ENCODE measurements at places on chromosomes 2 and 18.

- no peak for DNase-seq
Measured at GRCh38 chr2:120206022-120206581, 17.1 kb downstream of the TMEM185B start.

GRCh38 chr2:127191331-127192219 lies 28.5 kb downstream of the CYP27C1 start:
- no peak for DNase-seq

GRCh38 chr2:39631718-39632117 lies 34.0 kb upstream of the TMEM178A start:
- DNase-seq = no peak

- no peak for DNase-seq
Measured at GRCh38 chr18:8188184-8188583, 421.1 kb upstream of the RAB12 start.

- no peak for DNase-seq
Measured at GRCh38 chr2:238238311-238238765, 1.5 kb downstream of the HES6 start.

DNA sequence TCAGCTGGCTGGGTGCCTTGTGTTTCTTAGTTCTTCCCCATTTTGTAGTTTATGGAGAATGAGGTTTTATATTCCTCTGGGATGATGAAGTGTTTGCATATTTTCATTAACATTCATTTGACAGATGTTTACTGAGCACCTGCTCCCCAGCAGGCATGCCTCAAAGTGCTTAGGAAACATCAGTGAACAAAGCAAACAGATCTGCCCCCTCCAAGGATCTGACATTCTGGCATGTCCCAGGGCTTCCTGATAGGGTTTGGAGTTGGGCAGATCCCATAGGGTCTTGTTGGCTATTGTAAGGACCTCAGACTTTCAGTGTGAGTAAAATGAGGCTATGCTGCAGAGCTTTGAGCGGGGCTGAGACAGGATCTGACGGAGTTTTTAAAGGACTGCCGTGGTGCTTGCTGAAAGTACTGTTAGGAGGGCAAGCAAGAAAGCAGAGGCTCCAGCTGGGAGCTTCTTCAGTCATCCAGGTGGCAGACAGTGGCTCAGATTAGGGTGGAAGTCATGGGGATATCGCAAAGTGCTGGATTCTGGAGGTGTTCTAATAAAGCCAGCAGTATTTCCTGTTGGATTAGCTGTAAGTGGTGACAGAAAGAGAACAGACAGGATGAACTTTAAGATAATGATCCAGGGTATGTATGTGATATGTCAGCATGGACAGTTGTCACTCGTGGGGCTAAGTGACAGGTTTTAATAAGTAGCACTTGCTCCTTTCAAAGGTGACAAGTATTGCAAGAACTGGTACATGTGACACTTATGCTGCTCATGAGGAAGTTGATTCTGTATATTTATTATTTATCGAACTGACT lies 11.3 kb upstream of the IAH1 start:
- no peak for DNase-seq

DNA sequence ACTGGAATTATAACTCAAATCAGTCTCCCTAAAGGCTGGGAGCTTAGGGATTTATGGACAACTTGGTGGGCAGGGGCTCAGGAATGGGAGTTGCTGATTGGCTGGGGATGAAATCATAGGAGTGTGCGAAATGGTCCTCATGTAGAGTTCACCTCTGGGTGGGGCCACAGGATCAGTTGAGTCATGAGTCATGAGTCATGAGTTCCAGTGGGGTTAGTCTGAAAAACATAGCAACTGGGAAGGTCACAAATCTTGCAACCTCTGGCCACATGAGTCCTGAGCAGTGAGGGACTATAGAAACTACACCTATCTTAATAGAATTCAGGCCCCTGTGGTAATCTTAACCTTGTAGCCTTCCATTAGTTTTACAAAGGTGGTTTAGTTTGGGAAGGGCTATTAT lies 383.3 kb downstream of the RBM43 start:
- DNase-seq = no peak

DNA sequence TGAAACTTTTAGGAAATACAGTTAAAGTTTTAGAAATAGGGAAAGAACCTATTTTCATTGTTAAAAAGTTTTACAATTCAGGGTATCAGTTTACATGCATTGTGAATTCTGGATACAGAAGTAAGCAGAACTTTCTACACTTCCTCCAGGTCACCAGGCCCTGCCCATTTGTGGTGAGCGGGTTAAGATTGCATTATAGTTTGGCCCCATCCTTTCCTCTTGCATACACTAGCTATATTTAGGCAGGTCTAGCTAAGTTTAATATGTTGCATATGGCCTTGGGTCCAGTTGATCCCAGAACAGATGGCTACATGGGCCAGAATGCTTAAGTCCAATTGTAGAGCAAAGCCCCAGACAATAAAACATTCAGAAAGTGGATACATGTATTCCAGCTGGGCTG lies 4.8 kb downstream of the VWA3B start:
- DNase-seq = no peak

- DNase-seq = no peak
Measured at GRCh38 chr2:8551622-8552074, 130.2 kb upstream of the ID2 start.

- DNase-seq = no peak
Measured at GRCh38 chr2:120037995-120038541, 25.2 kb downstream of the EPB41L5 start.

GRCh38 chr2:198054299-198054698 lies 249.9 kb downstream of the PLCL1 start:
- DNase-seq = no peak

DNA sequence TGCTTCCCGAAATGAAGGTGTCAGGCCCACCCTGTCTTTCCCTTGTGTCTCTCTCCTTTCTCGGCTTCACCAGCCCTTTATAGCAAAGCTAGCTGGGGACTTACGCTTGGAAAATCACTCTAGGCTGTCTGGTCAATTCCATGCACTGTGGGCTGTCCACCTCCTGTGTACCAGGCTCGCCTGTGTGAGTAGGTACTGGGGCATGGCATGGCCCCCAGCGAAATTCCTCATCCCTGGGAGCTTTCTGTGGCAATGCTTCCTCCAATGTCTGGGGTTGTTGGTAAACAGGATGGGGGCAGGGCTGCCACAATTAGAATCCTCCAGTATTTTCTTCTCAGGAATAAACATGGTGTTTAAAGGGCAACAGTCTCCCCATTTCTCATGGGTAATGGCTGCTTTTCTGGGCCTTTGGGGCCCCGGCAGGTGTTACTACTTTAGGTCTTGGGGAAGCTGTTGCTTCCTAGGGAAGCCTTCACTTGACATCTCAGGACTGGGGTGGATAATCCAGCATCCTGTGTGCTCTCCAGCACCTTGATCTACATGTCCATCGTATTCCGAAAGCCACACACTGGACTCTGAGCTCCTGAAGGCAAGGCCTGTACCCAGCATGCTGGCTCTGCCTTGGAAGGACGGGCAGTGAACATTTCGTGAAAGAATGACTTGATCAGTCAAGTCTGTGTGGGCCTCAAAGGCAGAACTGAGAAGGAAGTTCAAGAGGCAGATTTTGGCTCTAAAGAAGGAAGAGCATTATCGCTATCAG lies 21.1 kb downstream of the RHOB start:
- DNase-seq = no peak

- no peak for DNase-seq
Measured at GRCh38 chr2:29743516-29743915, 177.9 kb downstream of the ALK start.

GRCh38 chr2:42493468-42494354 lies at the start of gene KCNG3:
Gene KCNG3 (minus strand): TSS chr2:42493982. CDS start chr2:42493501, 481 bp downstream.
- DNase-seq = no peak

DNA sequence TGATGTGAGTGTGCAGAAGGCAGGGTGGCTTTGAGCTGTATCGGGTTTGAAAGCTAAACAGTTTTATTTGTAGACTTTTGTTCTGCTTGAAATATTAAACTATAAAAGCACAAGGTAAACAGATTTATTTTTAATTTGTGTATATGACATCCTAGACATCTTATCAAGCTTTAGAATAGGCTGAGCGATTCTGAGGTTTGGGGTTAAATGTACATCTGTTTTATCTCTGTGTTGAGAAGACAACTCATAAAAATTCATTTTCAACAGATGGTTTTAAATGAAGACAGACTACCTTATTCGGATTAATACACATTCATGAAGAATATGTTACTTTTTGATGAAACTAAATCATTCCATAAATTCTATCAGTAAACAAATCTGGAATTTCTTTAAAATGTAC lies 368.8 kb downstream of the RPRM start:
- no peak for DNase-seq

All from hematopoietic multipotent progenitor cell treated with erythropoietin and hydrocortisone succinate and interleukin-3 and kit ligand, for 15 days (in vitro differentiated cells).